ENCODE measurements at places on chromosomes 6 and 20.
A peak's percentile ranks its signal among the peaks of the same experiment; 100 is the strongest.

GRCh38 chr20:36859282-36859555, 16.7 kb upstream of the TLDC2 start:
- no peak for DNase-seq

GRCh38 chr6:68126089-68126749, 508.9 kb upstream of the ADGRB3 start:
- DNase-seq = no peak

GRCh38 chr20:46416421-46416820, 10.0 kb upstream of the ELMO2 start:
- DNase-seq = no peak

DNA sequence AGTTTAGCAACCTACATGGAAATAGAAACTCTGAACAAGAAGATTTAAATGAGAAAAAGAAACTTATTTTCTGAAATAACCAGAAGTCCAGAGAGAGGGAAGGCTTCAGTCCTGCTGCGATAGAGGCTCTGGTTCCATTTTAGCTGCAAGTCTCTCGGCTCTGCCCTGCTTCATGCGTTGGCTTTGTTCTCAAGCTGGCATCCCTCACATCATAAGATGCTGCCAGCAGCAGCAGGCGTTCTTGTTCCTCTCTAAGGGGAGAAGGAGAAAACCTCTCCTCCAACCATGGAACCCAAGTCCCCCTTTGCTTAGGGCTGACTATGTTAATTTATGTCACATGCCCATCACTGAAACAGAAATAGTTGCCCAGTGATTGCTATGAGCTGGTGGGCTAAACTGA, 46.4 kb upstream of the PMEPA1 start:
- no peak for DNase-seq

DNA sequence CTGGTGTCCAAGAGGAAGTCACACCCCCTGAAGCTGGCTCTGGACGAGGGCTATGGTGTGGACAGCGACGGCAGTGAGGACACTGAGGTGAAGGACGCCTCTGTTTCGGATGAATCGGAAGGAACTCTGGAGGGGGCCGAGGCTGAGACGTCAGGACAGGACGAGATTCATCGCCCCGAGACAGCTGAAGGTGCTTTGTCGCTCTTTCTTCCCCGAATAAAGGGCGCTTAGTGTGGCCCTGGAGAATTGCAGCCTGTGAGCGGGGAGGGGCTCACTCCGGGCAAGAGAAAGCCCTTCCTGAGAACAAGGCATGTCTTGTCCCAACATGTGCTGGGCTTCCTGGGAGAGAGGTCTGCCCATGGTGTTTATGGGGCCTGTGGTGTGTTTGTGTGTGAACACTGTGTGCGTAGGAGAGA, 41.4 kb downstream of the MYT1 start:
- no peak for DNase-seq

- DNase-seq = no peak
Observed at GRCh38 chr20:5181492-5181891, 54.7 kb downstream of the CDS2 start.

DNA sequence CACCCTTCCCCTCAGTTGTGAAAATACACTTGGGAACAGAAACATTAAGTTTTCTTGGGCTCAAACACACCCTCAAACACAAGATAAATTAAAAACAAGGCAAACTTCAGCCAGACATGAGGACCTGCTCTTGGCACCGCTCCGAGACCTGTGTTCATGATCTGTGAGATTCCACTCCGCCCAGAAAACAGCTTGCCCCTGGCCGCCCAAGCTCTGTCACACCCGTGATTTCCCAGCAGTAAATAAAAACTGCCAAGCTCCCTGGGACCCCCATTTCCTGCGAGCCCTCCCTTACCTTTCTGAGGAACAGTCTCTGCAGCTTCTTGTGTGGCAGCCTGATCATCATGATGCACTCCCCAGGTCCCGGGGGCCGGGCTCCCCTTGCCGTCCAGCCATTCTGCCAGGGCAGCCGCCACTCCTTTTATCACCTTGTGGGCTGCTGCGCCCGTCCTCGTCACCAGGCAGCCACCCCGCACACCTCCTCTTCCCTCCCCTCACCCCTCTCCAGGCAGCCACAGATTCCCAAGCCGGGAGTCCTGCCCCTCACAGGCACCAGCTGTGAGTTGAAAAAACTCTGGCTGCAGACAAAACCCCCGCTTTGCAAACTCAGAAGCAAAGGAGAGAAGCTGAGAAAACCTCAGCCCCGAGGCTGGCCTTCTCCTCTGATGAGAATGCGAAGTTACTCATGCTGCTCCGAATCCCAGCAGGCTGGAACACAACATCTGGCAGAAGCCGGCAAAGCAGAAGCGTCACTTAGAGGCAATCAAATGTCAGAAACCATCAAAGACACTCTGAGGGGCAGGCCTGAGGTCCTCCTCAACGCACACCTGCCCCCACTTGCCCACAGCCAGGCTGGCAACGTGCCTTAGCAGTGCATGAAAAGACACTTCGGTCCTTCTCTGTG, 130.4 kb upstream of the RPS6KA2 start:
- peak; percentile 65 for DNase-seq

DNA sequence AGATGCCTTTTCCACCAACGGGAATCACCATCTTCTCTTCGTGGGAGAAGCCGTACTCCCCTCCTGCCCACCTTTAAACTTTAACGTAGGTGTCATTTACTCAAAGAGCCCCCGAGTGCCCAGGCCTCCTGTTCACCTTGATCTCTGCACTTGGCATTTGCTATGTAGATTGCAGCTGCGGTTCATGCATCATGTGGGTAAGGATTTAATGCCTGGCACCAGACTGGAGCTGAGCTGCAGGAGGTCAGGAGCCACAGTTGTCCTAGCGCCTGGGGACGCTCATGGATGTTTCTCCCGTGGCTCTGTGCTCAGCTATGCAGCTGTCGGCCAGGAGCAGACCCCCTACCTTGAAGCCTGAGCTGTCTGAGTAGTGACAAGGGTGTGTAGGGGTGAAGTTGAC, 133.7 kb downstream of the CDH4 start:
- DNase-seq = no peak

DNA sequence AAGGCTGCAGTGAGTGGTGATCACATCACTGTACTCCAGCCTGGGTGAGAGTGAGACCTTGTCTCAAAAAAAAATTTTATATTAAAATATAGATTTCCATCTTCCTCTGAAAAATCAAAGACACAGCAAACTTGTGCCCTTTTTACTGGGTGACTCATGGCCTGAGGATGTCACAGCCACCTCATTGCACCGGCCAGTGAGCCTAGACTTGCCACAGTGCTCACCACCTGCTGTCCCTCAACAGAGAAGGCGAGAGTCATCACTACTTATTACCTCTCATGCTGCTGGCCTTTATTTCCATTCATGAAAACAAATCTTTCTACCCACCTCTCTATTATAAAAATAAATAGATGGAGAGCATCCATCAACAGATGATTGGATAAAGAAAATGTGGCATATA, 295.8 kb downstream of the PREX1 start:
- DNase-seq = no peak

DNA sequence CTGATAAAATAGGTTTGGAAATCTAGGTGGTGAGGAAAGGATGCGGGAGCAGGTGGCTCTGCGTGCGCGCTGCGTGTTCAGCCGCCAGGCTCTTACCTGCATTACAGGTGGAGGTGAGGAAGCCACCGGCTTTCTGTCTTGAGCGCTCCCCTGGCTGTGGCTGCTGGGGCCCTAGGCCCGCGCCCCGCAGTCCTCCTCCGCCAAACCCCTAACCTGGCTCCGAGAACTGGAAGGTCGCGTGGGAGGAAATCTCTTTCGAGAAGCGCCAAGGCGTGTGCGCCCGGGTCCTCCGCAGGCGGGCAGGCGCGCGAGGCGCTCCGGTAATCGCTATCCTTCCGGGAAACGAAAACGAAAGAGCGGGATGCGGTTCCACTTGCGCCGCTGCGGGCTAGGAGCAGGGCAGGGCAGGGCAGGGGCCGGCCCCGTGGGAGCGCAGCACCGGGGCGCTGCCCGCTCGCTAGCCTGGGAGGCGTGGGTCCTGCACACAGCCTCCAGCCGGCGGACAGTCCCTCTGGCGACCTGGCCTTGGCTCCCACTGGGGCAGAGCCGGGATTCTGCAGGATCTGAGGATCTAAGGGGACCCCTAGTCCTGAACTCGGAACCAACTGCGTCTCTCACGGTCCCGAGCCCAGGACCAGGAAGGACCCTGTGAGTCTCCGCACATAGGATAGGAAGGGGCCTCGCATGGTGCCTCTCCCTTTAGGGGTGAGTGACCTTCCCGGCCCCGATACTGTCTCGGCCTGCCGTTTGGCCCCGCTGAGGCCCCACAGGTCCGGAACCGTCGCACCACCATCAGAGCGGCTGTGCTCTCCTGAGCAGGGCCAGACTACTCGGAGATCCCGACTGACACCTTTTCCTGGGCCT, at the start of gene ETV7:
Gene ETV7, minus strand, starts transcription at position 230 of the 864 bp plus-strand sequence. Its CDS starts 128 bp downstream, at position 102.
- DNase-seq = peak; percentile 22

DNA sequence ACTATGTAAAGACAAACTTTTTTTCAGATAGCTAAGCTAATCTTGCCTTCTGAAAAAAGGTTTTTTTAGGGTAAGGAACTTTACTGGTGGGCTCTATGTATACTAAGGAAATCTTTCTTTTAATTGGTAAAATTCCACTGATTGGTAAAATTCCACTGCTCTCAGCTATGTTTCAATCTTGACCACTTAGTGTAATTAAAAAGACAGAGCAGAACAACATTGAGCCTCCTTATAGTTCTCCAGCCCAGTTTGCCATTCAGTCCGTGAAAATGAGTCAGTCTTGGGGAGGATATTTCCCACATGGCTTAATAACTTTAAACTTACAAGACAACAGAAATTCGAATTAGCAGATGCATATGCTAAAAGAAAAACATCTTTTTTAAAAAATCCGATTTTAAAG, 92.7 kb downstream of the EYA4 start:
- no peak for DNase-seq

- no peak for DNase-seq
Observed at GRCh38 chr6:40733290-40733689, 146.1 kb upstream of the LRFN2 start.

- peak; percentile 68 for DNase-seq
Observed at GRCh38 chr6:21587961-21588480, 5.5 kb upstream of the SOX4 start.

DNA sequence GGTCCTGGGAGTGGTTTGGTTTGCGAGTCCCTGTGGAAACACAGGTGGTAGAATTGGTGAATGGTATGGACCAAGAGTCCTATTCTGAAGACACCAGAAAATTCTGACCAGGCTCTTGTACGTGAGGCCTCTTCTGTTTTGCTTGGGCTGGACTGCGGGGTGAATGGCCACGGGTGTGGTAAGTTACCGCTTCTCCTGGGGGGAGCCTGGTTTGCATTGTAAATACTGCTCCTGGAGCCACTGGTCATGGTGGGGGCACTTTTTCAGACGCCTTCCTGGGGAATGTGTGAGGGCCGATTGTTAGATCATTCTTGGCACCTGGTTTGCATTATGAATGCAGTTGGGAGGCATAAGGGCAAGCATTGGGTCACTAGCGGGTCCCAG, 25.4 kb upstream of the EPB41L1 start:
- DNase-seq = no peak

DNA sequence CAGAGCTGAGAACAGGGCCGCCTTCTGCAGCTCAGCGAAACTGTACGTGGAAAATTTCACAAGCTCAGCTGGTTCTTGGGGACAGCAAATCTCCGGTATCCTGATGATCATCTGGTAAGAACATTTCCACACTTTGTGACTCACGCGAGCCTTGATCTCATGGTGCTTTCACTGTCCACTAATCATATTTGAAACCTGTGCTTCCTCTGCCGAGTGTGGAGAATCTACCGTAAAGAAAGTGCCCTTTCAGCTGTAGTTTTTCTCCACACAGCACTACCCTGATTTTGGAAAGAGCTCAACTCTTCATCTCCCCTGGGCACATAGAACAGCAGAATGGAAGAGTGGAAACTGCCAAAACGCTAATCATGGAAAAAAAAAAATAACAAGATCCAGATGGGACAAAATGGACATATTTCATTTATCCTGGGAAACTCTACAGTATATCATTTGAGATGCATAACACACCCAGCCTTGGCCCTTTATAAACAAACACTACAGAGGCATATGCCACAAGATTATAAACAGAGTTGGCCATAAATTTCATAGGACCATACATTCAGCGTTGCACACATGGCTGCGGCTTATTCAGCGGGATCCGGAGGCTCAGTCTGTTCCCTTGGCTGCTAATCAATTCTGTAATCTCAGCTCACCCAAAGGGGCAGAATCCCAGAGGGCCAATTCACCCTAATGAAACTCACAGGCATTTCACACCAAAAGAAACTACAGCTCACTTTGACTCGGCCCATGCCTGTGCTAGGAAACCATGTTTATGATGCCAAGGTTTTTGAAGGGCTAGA, 434.5 kb downstream of the HDGFL1 start:
- DNase-seq = no peak

GRCh38 chr6:36402481-36402880, 15.0 kb upstream of the ETV7 start:
- no peak for DNase-seq

DNA sequence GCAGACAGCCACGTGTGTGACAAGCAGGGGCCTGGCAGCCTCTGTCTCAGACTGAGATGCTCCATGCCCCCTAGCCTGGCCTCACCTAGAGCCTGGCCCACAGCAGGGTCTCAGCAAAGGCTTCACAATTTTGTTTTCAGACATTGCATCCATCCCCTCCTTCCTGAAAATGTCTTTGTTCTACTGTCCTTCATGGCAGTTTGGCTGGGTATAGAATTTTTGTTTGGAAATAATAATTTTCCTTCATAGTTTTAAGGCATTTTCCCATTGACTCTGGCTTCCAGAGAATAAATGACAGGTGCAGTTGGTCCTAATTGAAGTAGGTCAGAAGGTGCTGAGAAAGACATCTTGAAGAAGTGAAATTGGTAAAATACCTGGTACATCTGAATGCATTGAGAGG, 216.2 kb downstream of the EYA2 start:
- no peak for DNase-seq

- no peak for DNase-seq
Observed at GRCh38 chr6:51342393-51342792, 523.7 kb downstream of the TFAP2B start.

DNA sequence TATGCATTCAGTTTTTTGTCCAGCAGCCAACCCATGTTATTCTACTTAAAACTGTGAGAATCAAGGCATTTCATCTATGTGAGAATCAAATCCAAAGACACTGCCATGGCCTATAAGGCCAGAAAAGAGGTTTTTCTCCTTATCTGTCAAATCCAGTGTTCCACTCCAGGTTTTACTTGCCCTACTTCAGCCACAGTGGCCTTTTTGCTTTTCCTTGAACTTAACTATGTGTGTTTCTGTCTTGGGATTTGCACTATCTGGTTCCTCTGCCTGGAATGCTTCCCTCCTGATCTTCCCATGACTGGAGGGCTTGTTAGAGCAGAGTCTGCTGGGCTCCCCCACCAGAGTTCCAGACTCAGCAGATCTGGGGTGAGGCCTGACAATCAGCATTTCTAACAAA, 113.1 kb upstream of the DOK5 start:
- no peak for DNase-seq

GRCh38 chr6:15754035-15754705, 91.3 kb upstream of the DTNBP1 start:
- DNase-seq = peak; percentile 56

DNA sequence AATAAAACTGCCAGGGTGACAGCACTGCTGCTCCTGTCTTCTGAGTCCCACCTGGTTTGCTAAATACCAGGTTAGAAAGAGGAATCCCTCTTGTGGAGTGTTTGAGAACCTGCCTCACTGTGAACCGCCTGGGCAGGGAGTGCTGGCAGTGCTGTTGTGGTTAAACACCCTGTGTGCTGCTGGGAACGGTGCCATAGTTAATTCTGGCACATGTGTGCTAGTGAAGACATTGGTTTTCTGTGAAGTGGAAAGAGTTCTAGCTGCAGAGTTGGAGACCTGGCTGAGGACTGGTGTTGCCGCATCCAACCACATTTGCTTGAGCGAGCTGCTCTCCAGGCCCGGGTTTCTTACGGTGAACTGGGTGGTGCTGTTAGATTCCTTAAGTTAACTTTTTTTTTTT, 72.7 kb downstream of the IGF2R start:
- DNase-seq = peak; percentile 88

All from fibroblast of lung (primary cell).